ENCODE measurements at places on chromosomes 7 and 10.

DNA sequence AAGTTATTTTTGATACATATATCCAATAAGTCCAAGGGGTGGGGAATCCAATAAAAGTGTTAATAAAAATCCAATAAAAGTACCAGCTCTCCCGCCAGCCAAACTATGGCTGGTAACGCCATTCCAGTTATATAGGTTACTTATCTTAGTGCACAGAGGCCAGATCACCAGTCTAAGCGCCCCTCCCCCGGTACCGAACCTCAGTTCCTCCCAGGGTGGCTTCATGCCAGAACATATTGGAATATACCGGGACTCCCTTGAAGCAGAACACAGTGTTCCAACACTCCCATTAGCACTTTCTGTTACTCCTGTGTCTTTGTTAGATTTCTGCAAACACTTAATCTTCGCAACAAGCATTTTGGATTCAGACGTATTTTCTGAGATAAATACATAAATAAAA lies 7.5 kb downstream of the FBH1 start:
- DNase-seq, result no peak

- peak; percentile 77 for DNase-seq
Observed at GRCh38 chr10:784403-785088, 95.1 kb upstream of the DIP2C start.

GRCh38 chr7:23956772-23957576 lies 247.0 kb downstream of the STK31 start:
- DNase-seq, result no peak

DNA sequence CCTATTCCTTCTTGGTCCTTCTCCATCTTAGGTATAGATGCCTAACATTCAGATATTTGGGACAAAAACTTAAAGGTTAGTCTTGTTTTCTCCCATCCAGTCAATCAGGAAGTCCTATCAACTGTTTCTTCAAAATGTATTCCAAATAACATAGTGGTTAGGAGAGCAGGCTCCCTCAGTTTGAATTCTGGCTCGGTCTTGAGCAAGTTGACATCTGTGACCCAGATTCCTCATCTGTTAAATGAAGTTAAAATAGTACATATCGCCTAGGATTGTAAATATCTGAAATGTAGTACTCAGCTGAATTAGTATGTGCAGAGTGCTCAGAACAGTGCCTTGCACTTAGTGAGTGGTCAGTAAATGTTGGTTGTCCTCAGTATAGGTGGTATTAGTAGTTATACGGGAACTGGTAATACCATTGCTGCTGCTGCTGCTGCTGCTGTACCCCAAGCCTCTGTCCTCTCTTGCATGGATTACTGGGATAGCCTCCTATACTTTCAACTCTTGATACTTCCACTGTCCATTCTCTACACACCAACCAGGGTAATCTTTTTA lies 58.6 kb downstream of the RALA start:
- DNase-seq, result no peak

- no peak for DNase-seq
Observed at GRCh38 chr7:78530351-78530750, 731.8 kb downstream of the PHTF2 start.

DNA sequence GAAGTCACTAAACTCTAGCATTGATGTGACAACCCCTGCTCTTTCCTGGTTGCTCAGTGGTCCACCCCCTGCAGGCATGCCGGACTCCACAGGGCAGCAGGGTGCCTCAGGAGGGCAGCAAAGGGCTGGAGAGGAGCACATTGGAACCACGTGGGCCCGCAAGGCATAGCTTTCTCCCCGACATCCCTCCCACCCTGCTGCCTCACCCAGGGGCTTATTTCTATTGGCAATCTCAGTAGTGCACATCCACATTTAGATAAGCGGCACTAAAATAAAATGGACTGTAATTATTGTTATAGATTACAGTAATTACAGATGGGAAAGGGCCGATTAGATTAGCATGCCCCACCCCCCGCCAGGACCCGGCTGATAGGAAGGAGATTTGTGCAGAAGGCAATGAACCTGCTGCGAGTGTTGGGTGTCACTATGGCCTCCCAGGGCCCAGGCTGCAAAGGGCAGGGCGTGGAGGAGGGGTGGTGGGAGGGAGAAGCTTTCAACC lies 580.1 kb downstream of the GRID1 start:
- no peak for DNase-seq

DNA sequence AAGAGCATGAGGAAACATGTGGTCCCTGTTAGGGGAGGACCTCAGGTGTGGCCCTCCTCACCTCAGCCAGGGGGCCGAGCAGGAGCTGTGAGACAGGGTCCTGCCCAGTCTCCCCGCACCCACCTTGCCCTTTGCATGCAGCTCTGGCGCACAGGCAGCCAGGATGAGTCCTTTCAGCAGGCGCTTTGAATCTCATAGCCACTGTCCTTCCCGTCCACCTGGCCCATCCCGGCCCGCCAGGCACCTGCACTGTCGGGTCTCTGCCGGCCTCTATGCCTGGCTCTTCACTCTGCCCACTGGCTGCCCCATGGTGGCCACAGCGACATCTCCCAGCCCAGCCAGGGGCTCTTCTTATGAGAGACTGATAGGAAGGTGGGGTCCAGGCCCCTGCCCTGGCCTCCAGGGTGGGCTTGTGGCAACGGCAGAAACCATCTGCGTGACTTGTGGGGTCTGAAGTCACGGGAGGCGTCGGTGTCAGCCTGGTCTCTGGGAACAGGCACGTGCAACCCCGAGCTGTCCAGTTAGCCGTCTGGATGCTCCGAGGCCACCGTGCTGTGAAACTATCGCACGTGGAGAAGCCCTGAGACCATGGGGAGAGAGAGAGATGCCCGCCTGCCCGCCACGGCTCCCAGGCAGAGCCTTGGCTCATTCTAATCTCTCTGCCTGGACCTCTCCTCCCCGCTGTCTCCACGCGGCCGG lies 37.4 kb downstream of the FOXL3 start:
- no peak for DNase-seq

DNA sequence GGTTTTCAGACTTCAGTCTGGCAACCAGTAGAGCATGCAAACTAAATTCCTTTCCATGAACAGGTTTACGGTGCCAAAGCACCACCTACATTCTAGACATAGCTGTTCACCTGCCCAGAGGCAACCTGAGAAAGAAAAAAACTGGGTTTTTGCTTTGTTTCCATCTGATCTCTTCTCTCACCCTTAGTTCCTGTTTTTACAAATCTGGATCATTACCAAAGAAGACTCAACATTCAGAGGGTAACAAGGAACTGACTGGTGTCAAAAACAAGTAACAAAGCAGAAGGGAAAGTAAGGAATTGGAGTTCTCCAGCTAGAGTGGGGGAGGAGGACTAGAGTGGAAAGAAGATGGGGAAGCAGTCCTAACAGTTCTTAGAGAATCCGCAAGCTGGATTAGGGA lies 36.4 kb downstream of the CPVL start:
- DNase-seq, result no peak

DNA sequence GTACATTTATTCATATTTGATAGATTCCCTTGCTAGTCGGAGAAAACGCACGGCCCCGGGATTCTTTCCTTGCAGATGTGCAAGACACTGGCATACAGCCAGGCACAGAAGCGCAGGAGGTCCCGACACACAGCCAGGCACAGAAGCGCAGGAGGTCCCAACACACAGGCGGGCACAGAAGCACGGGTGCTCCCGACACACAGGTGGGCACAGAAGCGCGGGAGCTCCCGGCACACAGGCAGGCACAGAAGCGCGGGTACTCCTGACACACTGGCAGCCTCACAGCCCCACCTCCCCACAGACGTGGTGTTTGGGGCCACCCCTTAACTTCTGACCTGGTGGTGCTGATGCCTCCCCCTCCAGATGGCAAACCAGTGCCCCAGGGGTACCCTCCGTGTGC lies 237.3 kb downstream of the ZMYND11 start:
- DNase-seq, result no peak

DNA sequence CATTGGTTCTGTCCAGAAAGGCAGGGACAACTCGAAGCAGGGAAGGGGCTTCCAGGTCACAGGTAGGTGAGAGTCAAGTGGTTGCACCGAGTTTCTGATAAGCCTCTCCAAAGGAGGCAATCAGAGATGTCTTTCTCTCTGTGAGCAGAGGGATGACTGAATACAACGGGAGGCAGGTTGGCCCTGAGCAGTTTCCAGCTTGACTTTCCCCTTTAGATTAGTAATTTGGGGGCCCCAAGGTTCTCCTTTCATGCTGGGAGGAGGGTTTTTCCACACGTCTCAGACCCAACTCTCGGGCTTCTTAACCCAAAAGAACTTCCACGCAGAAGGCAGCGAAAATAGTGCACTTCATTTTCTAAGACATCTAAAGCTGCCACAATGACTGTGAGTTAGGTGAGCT lies 189.6 kb downstream of the MGMT start:
- no peak for DNase-seq

DNA sequence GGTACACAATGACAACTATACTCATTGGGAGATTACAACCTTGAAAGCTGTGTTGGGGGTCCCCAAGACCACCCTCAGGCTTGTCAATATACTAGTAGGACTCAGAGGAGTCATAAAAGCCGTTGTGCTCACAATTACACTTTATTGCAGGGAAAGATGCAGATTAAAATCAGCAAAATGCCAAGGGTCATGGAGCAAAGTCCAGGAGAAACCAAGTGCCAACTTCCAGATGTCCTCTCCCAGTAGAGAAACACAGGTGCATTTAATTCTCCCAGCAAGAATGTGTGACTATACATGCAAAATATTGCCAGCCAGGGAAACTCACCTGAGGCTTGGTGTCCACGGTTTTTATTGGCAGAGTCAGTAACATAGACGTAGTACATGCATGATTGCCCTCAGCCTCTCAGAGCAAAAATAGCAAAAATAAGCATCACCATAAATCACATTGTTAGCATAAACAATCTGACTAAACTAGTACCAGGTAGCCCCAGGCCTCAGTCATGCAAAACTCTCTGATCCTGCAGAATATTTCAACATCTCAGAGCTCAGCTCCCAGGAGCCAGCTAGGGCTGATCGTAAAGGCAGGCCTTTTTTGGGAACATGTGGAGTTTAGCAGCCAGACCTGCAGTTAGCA lies 50.7 kb downstream of the VIM start:
- DNase-seq, result no peak

DNA sequence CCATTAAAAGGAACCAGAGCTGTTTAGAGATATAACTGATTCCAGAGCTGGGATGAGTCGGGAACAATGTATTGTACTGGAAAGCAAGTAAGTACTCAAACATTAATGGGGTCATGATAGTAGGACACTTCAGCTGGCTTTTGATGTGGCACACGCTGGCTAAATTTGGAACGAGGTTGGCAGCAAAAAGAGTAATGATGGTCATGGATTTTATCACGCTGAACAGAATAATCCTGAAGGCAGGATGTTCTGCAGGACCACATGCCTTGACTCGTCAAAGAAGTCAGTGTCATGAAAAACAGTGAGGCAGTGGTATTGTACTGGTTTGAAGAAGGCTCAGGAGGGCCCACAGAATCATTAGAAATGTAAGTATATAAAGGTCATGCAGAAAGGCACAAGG lies 220.3 kb downstream of the SNX13 start:
- DNase-seq, result no peak

GRCh38 chr10:10520491-10521385 lies 496.9 kb upstream of the CELF2 start:
- no peak for DNase-seq

- no peak for DNase-seq
Observed at GRCh38 chr10:88707429-88708155, 1.5 kb downstream of the LIPK start.

Measured in coronary artery (tissue), 2 donors.